ENCODE measurements at places on chromosomes 4 and X.

- no peaks in the 10 kb centered on the region for H3K4me1 ChIP-seq
- H3K27me3 ChIP-seq = no peaks in the 10 kb centered on the region
- no peak for DNase-seq
- no peak overlapping the region for H3K4me3 ChIP-seq
- H3K36me3 ChIP-seq = peaks cover 23% of the 10 kb centered on the region
These were observed 37.4 kb downstream of the OCRL start for GRCh38 chrX:129577473-129577872.

- peak; percentile 30 for DNase-seq
- peaks cover 9% of the 10 kb centered on the region for H3K4me1 ChIP-seq
- no peaks in the 10 kb centered on the region for H3K27me3 ChIP-seq
- H3K4me3 ChIP-seq = no peak overlapping the region
These were observed 26.9 kb downstream of the ZNF41 start for GRCh38 chrX:47456080-47456479.

DNA sequence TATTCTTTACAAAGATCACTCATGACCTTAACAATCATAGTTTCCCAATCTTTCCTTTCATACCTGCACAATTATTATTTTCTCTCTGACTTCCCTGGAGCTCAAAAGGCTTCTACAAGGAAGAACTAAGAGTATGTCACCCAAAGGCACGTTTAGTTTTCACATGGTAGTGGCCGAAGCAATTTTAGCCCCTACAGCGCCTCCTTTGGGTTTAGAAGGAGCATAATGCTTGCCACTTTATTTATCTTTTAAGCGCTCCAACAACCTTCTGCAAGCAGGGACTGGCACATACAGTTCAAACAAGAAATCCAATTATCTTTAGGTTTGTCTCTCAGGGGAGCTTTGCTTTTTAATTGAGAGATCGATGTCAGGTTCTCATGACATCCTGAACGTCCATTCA lies 42.0 kb upstream of the IGSF1 start:
- no peaks in the 10 kb centered on the region for H3K4me1 ChIP-seq
- no peaks in the 10 kb centered on the region for H3K27me3 ChIP-seq

DNA sequence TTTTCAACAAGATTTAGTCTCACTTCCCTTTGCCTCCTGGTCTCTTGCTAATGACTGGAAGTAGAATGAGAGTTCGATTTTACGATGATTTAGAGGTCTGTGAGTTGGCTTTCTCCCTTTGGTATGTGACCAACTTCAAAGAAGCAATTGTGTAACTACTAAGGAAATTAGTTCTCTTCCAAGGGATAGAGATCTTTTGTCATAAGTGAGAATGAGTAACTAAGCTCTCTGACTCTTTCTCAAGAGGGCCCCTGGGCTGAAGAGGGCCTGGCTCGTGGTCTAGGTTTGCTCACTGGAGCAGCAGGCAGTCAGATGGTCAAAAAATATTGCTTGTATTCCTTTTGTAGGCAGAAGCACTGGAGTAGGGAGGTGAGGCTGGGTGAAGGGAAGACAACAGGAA lies 176.3 kb downstream of the ENOX2 start:
- H3K4me3 ChIP-seq = no peak overlapping the region
- H3K27ac ChIP-seq = no peak overlapping the region
- no peaks in the 10 kb centered on the region for H3K27me3 ChIP-seq
- H3K36me3 ChIP-seq = no peaks in the 10 kb centered on the region

DNA sequence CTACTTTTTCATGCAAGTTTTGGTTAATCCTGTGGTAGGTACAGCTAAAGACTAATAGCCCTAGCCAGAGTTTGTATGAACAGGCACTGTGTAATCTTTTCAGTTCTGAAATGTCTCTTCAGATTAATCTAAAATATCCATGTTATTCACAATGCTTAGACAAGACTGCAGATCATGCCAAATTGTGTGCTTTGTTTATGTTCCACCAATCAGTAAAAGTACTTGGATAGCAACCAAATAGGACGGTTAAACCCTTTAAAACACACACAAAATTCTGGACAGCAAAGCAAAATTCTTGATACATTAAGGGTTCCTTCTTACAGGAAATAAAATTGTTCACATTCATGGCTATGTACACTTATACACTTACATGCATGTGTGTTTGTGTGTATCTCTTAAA lies 139.1 kb downstream of the KLHL13 start:
- H3K4me3 ChIP-seq = no peak overlapping the region
- no peaks in the 10 kb centered on the region for H3K27me3 ChIP-seq
- H3K36me3 ChIP-seq = no peaks in the 10 kb centered on the region
- DNase-seq = no peak

GRCh38 chr4:5814421-5814820 lies 78.5 kb downstream of the CRMP1 start:
- no peak overlapping the region for H3K27ac ChIP-seq
- peaks cover 39% of the 10 kb centered on the region for H3K36me3 ChIP-seq
- H3K4me3 ChIP-seq = peak overlapping the region; percentile 50
- no peaks in the 10 kb centered on the region for H3K27me3 ChIP-seq
- no peak for DNase-seq
- no peaks in the 10 kb centered on the region for H3K4me1 ChIP-seq

DNA sequence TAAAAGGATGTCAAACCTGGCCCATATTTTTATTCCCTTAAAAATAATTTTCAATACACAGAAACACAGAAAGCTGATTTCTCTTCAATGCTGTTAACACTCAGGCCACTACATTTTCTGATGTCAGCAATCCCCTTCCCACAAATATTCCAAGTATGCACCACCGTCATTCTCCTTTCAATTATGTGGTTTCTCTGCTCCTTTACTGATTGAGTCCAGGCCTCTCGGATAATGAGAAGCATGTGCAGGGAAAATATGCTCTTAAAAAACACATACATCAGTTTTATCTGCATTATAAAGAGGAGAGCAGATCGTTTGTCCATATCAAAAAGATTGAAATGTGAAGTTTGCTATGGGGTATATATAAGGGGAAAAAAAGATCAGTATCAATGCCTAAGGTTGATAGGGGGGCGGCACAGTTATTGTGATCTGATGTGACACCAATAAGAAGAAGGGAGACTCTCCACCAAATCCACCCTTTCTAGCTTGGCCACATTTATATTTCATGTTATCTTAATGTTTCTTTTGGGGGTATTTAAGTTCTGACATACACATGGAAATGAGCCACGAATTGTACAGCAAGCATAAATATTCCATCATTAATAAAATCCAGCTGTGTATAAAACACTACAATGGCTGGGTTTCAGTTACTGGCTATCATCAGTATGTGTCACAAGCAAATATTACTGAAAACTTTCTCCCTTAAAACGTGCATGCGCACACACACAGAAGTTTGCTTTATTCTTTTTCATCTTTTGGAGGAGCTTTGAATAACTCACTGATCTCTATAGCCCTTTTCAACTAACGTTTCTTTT lies 6.4 kb downstream of the AMOT start:
- H3K4me3 ChIP-seq = no peak overlapping the region
- no peaks in the 10 kb centered on the region for H3K4me1 ChIP-seq
- no peak for DNase-seq
- no peaks in the 10 kb centered on the region for H3K36me3 ChIP-seq

GRCh38 chrX:31217084-31217483 lies 145.2 kb upstream of the FTHL17 start:
- peaks cover 43% of the 10 kb centered on the region for H3K4me1 ChIP-seq
- H3K27me3 ChIP-seq = no peaks in the 10 kb centered on the region
- H3K36me3 ChIP-seq = no peaks in the 10 kb centered on the region
- no peak overlapping the region for H3K4me3 ChIP-seq

GRCh38 chr4:138052806-138053632 lies 189.1 kb downstream of the SLC7A11 start:
- no peaks in the 10 kb centered on the region for H3K4me1 ChIP-seq
- no peak for DNase-seq
- H3K27me3 ChIP-seq = no peaks in the 10 kb centered on the region
- no peak overlapping the region for H3K27ac ChIP-seq
- H3K4me3 ChIP-seq = no peak overlapping the region
- no peaks in the 10 kb centered on the region for H3K36me3 ChIP-seq

DNA sequence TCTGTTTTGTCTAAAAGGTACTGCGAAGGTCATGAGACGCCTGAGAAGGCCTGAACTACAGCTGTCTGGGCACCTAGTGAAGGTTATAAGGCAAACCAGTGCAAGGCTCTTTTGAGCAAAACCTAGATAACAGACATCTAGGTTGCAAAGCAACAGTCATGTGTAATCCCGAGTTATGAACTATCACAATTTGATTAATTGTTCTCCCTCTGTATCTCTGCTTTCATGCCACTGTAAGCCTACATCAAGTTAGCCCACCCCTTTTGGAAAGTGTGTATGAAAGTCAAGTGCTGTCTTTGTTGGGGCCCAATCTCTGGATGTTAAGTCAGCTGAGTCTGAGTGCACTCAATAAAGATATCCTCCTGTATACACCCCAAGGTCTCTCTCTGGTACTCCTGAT lies 31.9 kb upstream of the UGT2B7 start:
- no peak overlapping the region for H3K27ac ChIP-seq
- H3K27me3 ChIP-seq = no peaks in the 10 kb centered on the region
- no peaks in the 10 kb centered on the region for H3K4me1 ChIP-seq
- no peaks in the 10 kb centered on the region for H3K36me3 ChIP-seq
- no peak overlapping the region for H3K4me3 ChIP-seq
- DNase-seq = no peak

DNA sequence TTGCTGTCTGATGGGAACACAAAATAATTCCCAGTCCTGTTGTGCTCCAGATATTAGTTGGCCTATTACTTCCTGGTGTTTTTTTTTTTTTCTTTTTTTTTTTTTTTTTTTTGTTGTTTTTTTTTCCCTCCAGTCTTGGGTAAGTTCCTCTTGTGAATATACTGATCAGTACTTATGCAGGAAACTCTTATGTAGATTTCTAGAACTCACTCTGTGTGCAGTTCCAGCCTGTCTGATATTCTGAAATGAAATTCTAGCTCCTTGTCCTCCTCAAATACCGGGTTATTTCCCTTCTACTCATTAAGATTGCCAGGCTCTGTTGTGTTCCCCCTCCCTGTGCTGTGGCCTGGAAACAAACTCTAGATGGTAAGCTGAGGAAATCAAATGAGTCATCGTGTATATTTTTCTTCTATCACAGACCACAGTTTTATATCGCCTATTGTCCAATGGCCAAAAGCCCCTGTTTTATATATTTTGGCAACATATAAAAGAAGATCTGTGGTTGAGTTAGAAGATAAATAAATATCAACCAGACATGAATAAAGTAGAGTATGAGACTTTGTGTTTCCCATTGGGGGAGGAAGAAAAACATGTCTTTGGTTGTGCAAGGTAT lies 124.3 kb upstream of the UGT8 start:
- no peak overlapping the region for H3K4me3 ChIP-seq
- DNase-seq = no peak
- H3K27ac ChIP-seq = no peak overlapping the region
- H3K36me3 ChIP-seq = no peaks in the 10 kb centered on the region
- no peaks in the 10 kb centered on the region for H3K4me1 ChIP-seq
- H3K27me3 ChIP-seq = no peaks in the 10 kb centered on the region

DNA sequence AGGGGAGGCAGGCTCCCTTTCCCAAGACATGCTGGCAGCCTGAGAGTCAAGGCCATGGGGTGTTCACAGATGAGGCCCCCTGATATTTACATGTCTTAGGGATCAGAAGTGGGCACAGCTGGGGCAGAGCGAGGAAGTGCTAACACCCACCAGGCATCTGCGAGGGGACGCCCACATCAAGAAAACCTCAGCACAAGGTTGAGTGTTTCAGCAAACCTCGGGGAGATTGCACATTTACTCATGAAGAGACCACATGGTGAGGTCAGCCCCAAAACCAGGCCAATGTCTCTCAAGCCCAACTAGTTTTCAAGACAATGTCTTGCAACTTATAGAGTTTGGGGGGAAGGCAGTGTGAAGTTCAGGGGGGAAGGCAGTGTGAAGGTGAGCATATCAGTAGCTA lies 55.2 kb downstream of the CLNK start:
- H3K4me1 ChIP-seq = no peaks in the 10 kb centered on the region
- peaks cover 35% of the 10 kb centered on the region for H3K27me3 ChIP-seq
- no peak for DNase-seq
- H3K4me3 ChIP-seq = no peak overlapping the region
- no peak overlapping the region for H3K27ac ChIP-seq

DNA sequence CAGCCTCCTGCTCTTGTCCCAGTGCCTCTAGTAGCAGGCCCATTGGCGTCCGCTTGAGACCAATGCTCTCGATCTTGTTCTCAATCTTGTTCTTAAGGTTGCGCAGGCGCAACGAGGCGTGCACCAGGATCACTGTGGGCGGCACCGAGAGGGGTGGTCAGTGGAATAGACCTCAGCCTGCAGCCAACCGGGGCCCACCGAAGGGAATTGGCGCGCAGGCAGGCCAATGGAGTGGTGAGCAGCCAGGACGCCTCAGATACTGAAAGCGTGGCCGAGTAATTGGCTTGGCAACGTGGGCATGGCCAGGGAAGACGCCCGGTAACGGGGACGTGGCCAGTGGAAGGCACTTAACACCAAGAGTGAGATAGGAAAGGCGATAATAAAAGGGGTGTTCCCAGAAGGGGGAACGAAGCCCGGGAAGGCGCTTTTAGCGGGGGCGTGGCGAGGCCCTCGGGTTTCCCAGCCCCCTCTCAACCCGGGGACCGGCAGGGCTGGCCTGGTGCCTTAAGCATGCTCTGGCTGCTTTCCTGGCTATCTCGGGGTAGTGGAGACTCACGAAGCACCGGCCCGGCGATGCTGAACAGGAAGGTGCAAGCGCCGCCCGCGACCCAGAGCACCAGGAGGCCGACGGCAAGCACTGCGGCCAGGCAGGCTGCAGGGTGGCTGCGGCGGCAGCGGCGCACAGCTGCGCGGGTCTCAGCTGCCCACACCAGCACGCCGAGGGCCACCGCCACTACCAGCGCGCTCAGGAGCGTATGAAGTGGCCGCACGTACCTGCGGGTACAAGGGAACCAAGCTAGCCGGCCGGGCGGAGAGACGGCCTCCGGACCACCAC lies 1.7 kb downstream of the PRAF2 start:
- peak overlapping the region; percentile 60 for H3K27ac ChIP-seq
- no peaks in the 10 kb centered on the region for H3K27me3 ChIP-seq
- H3K4me1 ChIP-seq = peaks cover 25% of the 10 kb centered on the region
- DNase-seq = peak; percentile 72
- peaks cover 11% of the 10 kb centered on the region for H3K36me3 ChIP-seq
